ENCODE measurements at places on chromosomes 16 and 17. TPM values are rescaled to one million over a fixed set of nuclear protein-coding genes. Genes with fewer than 3 reads are reported as not detected.

DNA sequence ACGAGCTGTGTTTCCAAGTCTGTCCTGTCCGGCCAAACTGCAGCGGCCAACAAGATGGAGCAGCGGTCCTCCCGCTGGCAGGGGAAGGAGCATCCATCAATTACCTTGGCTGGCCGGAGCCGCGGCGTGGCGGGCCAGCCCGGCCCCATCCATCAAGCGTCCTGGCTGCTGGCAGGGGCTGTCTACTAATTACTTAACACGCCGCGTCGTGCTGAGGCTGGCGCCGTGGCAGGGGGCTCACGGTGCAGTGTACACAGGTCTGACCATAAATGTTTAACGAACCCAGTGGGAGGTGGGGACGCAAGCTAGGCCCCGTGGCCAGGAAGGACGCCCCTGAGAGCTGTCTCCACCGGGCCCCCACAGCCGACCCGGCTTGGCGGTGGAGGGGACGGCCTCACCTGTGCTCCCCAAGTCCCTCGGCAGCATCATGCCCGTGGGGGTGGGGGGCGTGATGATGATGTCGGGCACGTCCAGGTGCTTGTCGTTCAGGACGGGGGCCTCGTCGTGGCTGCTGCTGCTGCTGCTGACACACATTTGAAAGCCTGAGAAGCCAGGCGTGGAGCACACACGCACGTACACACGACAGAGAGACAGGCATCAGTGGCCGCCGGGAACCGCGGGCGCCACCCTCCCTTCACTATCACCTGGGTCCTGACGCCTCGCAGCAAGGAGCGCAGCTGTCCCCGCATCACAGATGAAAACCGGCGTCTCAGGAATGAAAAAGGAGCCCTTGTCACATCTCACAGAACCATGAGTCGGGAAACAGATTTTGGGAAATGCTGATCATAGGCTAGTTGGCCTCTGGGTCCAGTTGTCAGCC is 21.2 kb upstream of the GINS2 start:
- no peaks in the 10 kb centered on the region for H3K27me3 ChIP-seq
- no peaks in the 10 kb centered on the region for H3K36me3 ChIP-seq
- H3K4me1 ChIP-seq: no peaks in the 10 kb centered on the region
- H3K4me3 ChIP-seq: no peak overlapping the region
- DNase-seq: no peak
- no peak overlapping the region for H3K27ac ChIP-seq

- no peaks in the 10 kb centered on the region for H3K36me3 ChIP-seq
- H3K4me1 ChIP-seq: peaks cover 20% of the 10 kb centered on the region
- no peaks in the 10 kb centered on the region for H3K27me3 ChIP-seq
- no peak for DNase-seq
Observed at GRCh38 chr16:53089434-53090285, 34.9 kb downstream of the CHD9 start.

DNA sequence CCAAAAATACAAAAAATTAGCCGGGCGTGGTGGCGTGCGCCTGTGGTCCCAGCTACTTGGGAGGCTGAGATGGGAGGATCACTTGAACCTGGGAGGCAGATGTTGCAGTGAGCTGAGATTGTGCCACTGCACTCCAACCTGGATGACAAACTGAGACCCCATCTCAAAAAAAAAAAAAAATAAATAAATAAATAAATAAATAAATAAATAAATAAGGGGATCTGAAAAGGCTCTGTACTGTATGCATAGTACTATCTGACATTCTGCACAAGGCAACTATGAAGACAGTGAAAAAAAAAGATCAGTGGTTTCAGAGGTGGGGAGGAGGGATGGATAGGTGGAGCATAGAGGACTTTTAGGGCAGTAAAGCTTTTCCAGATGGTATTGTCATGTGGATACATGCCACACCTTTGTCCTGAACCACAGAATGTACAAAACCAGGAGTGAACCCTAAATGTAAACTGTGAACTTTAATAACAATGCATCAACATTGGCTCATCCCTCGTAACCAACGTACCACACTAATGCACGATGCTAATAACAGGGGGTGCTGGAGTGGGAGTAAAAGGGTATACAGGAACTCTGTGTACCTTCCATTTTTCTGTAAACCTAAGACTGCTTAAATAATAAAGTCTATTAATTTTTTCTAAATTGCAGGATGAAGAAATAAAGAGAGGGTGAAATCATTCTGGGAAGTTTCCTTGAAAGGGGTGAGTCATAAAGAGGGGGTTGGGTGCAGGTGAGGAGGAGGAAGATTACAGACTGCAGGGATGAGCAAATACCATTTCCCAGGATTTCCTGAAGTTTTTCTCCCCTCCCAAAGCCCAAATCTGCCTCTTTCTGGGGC is 155.8 kb upstream of the SDK2 start:
- H3K27ac ChIP-seq: no peak overlapping the region
- H3K36me3 ChIP-seq: no peaks in the 10 kb centered on the region
- no peaks in the 10 kb centered on the region for H3K27me3 ChIP-seq
- no peak for DNase-seq
- H3K4me1 ChIP-seq: no peaks in the 10 kb centered on the region
- no peak overlapping the region for H3K4me3 ChIP-seq

GRCh38 chr16:68436581-68436980 is 11.7 kb downstream of the SMPD3 start:
- no peak overlapping the region for H3K27ac ChIP-seq
- DNase-seq: no peak
- no peak overlapping the region for H3K4me3 ChIP-seq

- no peak for DNase-seq
- H3K4me1 ChIP-seq: peaks cover 19% of the 10 kb centered on the region
- no peak overlapping the region for H3K4me3 ChIP-seq
- no peaks in the 10 kb centered on the region for H3K36me3 ChIP-seq
- H3K27ac ChIP-seq: no peak overlapping the region
Observed at GRCh38 chr16:72967941-72968340, 80.0 kb downstream of the ZFHX3 start.

- H3K27me3 ChIP-seq: no peaks in the 10 kb centered on the region
- no peak overlapping the region for H3K27ac ChIP-seq
- H3K4me1 ChIP-seq: peaks cover 26% of the 10 kb centered on the region
- no peaks in the 10 kb centered on the region for H3K36me3 ChIP-seq
- no peak for DNase-seq
Observed at GRCh38 chr17:61131585-61131984, 268.1 kb upstream of the TBX2 start.

GRCh38 chr16:66254106-66254505 is 112.4 kb upstream of the CDH5 start:
- H3K27me3 ChIP-seq: no peaks in the 10 kb centered on the region
- H3K36me3 ChIP-seq: no peaks in the 10 kb centered on the region
- H3K27ac ChIP-seq: no peak overlapping the region
- no peaks in the 10 kb centered on the region for H3K4me1 ChIP-seq
- no peak overlapping the region for H3K4me3 ChIP-seq

- H3K4me1 ChIP-seq: peaks cover 10% of the 10 kb centered on the region
- H3K4me3 ChIP-seq: no peak overlapping the region
- H3K36me3 ChIP-seq: no peaks in the 10 kb centered on the region
- H3K27me3 ChIP-seq: no peaks in the 10 kb centered on the region
- no peak overlapping the region for H3K27ac ChIP-seq
Observed at GRCh38 chr16:78962457-78962929, 638.0 kb downstream of the MAF start.

GRCh38 chr17:56819030-56819429 is 14.7 kb downstream of the C17orf67 start:
- H3K36me3 ChIP-seq: no peaks in the 10 kb centered on the region
- no peak overlapping the region for H3K27ac ChIP-seq
- H3K4me1 ChIP-seq: no peaks in the 10 kb centered on the region
- H3K4me3 ChIP-seq: no peak overlapping the region
- no peaks in the 10 kb centered on the region for H3K27me3 ChIP-seq

CES5A gene
- total RNA-seq: not detected

CTRL gene
- total RNA-seq: 0.34 TPM

TNFSF12 gene
- 39.9 TPM for total RNA-seq

SYCE1L gene
- total RNA-seq: not detected

ODAD4 gene
- total RNA-seq: 8.2 TPM

VPS35 gene
- total RNA-seq: 64.8 TPM

Data from thyroid gland (tissue), 4 donors.